ENCODE measurements at places on chromosomes 1 and 21.

DNA sequence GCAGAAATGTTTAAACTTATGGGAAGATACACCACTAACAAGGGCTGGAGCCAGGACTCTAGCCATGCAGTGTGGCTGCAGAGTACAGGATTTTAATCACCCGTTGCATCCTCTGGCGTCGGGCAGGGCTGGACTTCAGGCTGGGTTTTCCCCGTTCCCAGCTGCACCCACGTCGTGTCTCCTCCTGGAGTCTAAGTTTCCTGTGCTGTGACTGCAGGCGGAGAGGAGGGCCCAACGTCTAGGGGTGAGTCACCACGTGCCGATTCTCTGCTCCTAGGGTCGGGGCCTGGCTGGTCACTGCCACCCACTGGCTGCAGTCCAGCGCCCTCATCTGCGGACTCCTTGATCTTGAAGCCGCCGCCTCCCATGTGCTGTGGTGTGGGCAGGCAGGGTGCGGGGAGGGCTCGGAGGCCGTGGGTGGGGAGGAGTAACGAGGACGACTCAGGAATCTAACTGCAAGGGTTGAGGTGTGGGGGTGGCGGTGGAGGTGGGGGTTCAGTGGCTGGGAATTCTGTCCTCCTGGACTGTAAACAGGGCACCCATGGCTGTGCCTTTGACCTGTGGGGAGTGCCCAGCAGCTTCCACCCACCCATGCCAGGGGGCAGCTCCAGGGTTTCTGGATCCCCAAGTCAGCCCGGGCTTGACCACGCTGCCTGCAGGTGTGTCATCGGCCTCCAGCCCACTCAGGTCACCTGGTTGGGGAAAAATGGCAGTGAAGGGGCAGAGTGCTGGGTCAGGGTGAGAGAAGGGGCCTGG lies 77.8 kb downstream of the ALPL start:
- DNase-seq = peak; percentile 92

GRCh38 chr1:221397606-221398005 lies 344.3 kb downstream of the DUSP10 start:
- no peak for DNase-seq

DNA sequence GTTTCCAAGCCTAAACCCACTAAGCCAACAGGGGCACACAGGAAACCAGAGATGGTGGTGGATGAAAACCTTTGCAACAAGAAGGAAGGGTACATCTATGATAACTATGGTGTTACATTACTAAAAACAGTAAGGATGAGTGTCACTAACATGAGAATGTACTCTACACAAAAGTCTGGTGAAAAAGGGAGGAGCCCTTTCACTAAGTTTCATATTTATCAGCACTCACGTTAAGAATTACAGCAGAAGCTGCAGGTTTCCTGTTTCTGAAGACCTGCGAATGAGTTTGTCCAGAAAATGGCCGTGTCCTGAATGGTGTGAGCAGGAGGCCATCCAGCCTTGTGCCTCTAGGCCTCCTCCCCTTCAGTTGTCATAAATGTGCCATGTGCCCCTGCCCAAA lies 17.8 kb downstream of the ABCG1 start:
- no peak for DNase-seq

DNA sequence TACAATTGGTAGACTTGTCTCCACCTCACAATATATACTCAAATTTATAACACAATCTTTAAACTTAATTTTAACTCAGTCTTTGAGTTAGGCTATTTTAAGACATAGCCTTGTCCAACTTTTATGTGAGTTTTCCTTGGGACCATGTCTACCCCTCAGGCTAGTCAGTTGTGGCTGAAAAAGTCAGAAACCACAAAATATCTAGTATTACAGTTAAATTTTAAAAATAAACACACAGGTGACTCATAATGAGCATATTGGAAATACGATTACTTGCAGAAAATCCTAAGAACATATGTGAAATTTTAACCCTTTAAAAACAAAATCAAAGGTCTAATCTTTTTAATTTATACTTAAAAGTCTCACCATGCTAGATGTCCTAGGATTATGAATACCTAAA lies 4.8 kb upstream of the ASB17 start:
- DNase-seq = no peak

GRCh38 chr1:79737193-79737592 lies 730.7 kb upstream of the ADGRL4 start:
- no peak for DNase-seq

- peak; percentile 64 for DNase-seq
Observed at GRCh38 chr1:172909606-172910326, 141.0 kb downstream of the TNFSF18 start.

GRCh38 chr1:246632281-246633168 lies 66.3 kb downstream of the CNST start:
- peak; percentile 79 for DNase-seq

DNA sequence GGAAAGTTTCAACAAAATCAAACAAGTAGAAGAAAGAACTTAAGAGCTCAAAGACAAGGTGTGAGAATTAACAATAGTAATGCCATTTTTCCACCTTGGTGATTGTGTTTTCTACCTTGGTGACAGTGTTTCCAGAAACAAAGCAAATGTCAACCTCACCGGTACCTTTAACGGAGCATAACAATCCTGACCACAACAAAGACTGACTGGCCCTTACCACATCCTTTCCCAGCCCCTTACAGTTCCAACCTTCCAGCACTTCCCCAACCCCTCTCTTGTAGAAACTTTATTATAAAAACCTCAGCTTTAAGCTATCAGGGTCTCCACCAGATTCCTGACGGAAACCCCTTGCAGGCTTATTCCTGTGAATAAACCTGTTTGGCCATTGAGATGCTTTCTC lies 16.7 kb downstream of the STYXL2 start:
- DNase-seq = no peak

GRCh38 chr1:109805486-109806165 lies 41.9 kb upstream of the EPS8L3 start:
- DNase-seq = no peak

DNA sequence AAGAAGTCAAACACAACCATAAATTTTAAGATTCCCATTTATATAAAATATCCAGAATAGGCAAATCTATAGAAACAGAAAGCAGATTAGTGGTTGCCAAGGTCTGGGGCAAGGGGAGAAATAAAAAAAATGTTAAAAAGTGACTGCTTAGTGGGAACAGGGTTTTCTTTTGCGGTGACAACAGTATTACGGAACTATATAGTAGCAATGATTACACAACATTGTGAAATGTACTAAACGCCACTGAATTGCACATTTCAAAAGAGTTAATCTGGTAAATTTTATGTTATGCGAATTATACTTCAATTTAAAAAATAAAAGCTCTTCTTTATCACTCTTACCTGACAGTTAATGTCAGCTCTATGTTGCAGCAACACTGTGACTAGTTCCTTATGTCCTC lies 105.2 kb downstream of the ACBD6 start:
- DNase-seq = no peak

DNA sequence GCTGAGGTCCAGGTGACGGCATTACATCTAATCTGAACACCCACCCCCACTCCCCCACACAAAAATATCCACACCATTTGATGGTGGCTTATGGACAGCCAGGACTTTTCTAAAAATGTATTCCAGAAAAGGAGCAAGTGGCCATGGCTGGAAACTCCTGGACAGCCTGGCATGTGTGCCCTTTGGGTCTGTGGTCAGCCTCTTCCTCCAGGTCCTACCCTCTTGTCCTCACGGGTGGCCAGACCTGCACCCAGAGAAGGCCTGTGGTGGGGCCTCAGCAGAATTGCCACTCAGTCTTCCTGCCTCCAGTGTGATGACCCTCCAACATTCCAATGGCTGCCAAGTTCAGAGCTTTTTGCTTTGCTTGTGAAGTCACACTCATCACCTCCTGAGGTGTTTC lies 600.6 kb downstream of the AJAP1 start:
- no peak for DNase-seq

DNA sequence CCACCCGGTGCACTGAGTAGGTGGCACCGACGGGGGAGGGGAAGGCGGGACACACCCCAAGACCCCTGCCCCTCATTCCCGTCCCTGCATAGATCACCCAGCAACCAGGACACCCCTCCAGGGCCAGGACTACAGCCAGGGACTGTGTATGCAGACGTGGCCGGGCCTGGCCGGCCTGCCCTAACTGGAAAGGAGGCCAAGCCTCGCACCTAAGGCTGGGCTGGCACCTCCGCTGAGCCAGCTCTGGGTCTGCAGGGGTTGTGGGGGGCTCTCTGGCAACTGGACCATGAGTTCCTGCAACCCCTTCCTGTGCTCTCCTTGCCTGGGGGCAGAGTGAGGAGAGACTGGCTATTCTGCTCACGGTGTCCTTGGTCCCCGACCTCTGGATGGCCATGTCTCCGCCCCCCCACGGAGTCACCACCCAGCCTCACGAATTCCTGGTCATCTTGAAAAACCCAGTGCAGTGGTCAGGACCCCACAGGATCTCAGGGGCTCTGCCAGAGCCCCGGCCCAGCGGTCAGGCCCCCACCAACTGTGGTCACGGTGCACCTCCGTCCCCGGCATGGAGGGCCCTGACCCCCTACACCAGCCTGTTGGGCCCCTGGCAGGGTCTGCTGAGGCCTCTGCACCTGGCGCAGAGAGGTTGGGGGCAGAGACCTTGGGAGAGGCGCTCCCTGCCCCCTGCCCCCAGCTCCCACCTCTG lies 1.1 kb upstream of the FNDC10 start:
- DNase-seq = no peak

- no peak for DNase-seq
Observed at GRCh38 chr1:29827801-29828525, 591.6 kb downstream of the PTPRU start.

DNA sequence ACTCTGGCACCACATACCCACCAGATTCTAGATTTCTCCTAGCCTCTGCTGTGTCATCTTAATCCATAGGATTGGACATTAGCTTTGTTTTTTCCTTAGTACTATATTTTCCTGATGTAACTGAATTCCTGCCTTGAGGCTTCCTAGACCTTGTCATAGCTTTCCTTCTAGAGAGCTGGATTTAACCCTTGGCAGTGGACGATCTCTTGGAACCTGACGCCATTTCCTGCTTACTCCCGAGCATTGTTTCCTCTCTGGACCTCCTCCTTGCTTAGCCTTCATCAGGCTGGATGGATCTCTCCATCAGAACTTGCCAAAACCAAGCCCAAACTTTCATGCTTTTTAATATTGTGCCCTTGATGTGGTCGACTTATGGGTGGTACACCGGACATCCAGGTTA lies 1.5 kb downstream of the APOBEC4 start:
- no peak for DNase-seq

DNA sequence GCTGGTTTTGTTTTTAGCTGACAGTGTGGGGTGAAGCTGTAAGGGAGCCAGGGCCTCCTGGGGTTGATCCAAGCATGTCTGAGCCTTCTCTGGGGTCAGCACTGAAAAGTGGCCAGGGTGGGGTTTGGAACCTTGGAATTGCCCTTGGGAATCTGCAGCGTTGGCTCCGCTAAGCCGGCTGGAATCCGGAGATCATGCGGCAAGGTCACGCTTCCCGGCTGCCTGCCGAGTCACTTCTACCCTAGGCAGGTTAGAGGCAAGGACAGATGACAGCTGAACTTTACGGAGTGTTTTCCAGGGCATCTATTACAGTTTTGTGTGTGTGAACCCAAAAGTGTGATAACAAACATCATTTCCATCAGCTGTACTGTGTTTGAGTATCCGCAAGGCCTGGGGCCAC lies 17.1 kb downstream of the ABCG1 start:
- no peak for DNase-seq

- no peak for DNase-seq
Observed at GRCh38 chr1:201190624-201191051, at the start of gene IGFN1. Gene IGFN1 (plus strand): TSS chr1:201190824. CDS start chr1:201193294, 2,470 bp downstream.

GRCh38 chr1:154839691-154840090 lies 30.4 kb downstream of the KCNN3 start:
- DNase-seq = peak; percentile 64

DNA sequence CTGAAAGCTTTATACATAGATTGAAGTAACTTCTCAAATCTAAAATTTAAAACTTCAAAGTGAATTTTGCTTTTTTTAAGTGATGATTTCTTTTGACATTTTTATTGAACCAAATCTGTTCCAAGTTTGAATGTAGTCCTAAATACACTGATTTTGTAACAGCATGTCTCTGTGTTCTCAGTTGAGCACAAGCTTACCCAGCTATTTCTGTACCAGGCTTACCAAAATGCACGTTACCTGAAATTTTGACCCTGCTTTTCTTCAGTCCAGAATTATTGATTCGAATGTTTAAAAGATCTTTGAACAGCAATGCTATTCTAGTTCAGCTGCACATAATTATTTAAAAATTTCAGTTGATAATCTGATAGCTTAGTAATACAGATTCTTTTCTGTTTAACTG lies 25.6 kb downstream of the AGO4 start:
- no peak for DNase-seq

DNA sequence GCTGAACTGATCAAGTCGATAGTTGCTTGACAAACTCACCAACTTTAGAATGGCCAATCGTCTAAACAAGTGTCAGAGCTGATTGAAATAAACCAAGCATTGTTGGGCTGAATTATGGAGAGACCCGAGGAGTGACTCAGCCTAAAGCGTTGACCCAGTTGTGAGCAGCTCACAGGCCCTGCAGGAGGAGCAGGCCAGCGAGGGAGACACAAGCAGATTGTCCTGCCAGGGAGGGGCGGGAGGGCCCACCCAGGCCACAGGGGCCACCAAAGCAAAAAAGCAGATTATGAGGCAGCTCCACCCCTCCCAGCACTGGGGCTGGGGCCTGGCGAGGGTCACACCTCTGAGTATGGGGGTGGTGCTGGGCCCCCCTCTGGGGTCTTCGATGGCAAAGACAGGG lies 10.1 kb upstream of the MATN1 start:
- DNase-seq = no peak

- DNase-seq = peak; percentile 69
Observed at GRCh38 chr1:224828691-224829090, 100.8 kb upstream of the DNAH14 start.

DNA sequence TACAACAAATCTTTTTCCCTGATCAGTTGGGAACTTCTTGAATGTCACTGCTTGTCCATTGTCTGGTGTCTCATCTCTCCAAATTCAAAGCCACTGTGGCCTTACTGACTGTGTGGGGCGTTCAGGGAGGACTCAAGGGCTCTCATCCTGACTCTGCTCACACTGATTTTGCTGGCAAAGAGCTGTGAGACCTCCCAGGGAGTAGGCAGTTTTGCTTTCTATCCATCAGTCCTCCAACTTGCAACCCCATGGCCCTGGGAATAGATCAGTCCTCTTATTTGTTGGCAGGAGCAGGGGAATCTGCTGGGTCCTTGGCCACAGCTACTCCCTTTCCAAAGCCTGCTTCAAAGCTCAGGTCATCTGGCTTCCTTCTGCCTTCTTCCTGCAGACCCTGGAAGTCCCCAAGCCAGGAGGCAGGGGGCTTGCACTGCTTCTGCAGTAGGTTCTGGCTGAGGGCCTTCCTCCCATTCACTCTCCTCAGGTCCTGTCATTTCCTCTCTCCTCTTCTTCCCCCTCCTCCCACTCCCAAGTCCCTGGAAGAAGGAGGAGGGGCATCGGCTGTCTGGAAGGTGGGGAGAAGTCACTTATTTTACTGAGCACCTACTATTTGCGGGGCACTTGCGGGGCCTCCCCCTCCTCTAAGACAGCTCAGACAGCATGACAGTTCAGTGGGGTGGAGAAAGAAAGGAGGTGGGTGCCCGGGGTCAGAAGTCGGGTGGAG lies 876 bp upstream of the NAV1 start:
- DNase-seq = no peak

- no peak for DNase-seq
Observed at GRCh38 chr1:230502306-230502705, 76.2 kb upstream of the PGBD5 start.

All from GM03348 (cell line).